Activated naive CD4-positive, alpha-beta T cell treated with anti-CD3 and anti-CD28 coated beads, Interleukin-2, amount 50 U/mL, for 72 hours (primary cell): ENCODE measurements at places on chromosomes 2 and 18. TPM values are rescaled to one million over a fixed set of nuclear protein-coding genes. Genes with fewer than 3 reads are reported as not detected.

The OST4 gene
- 263 TPM for total RNA-seq

The KRTCAP3 gene
- 7.9 TPM for total RNA-seq

The PCARE gene
- total RNA-seq: not detected

The TDRD15 gene
- total RNA-seq: not detected

The ZNF385B gene
- total RNA-seq: not detected

The CHMP1B gene
- 26.4 TPM for total RNA-seq

The DYNAP gene
- total RNA-seq: not detected

The ACTG2 gene
- total RNA-seq: 0.27 TPM

The SERPINB13 gene
- not detected for total RNA-seq

The ZNF892 gene
- 3.9 TPM for total RNA-seq

The CDCA7 gene
- 82.5 TPM for total RNA-seq

The LAMA3 gene
- 0.07 TPM for total RNA-seq

The GAREM2 gene
- total RNA-seq: 0.96 TPM

The CD302 gene
- 0.19 TPM for total RNA-seq

The CFLAR gene
- 275 TPM for total RNA-seq

The WDCP gene
- 16.9 TPM for total RNA-seq

The PROC gene
- total RNA-seq: not detected

The CLEC4F gene
- total RNA-seq: not detected

The UGT1A8 gene
- not detected for total RNA-seq

The CD226 gene
- 86.5 TPM for total RNA-seq

The PPP1R1C gene
- not detected for total RNA-seq

The DSG4 gene
- total RNA-seq: not detected

The PLGLB1 gene
- 0.50 TPM for total RNA-seq

The NPAS2 gene
- total RNA-seq: 20.9 TPM

The ANKRD44 gene
- total RNA-seq: 130 TPM

The TEKT4 gene
- not detected for total RNA-seq

The RAD51AP2 gene
- total RNA-seq: not detected

The ITGAV gene
- 10.9 TPM for total RNA-seq

The TACR1 gene
- total RNA-seq: not detected

The THSD7B gene
- not detected for total RNA-seq

The GAL3ST2 gene
- 1.1 TPM for total RNA-seq

The HSBP1L1 gene
- total RNA-seq: 5.9 TPM

The AMER3 gene
- not detected for total RNA-seq

The EML6 gene
- total RNA-seq: 0.30 TPM

The G6PC2 gene
- not detected for total RNA-seq

The REG1B gene
- not detected for total RNA-seq

The RGPD3 gene
- total RNA-seq: 0.48 TPM

The TGFA gene
- 1.8 TPM for total RNA-seq

The COL4A3 gene
- total RNA-seq: not detected

The POTEC gene
- total RNA-seq: not detected
